ENCODE measurements at places on chromosomes 2 and 18.

GRCh38 chr2:127052771-127053691 is 53.9 kb downstream of the BIN1 start:
- DNase-seq = no peak

DNA sequence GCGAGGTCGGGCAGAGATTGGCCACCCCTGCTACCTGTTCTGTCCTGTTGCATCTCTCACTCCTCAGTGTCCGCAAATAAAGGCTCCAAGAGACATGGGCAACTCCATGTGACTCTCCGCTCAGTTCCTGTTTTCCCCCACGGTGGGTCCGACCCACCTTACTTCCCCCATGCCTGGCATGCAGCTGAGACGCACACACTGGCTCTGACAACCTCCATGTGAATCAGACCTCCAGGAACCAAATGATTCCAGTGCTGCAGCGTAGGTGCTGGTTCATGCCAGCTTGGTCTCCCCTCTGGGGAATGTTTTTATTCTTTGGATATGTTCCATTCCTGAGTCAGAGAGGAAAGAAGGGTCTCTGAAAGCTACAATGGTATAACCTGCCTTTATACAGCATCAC is 221.5 kb downstream of the SH3RF3 start:
- no peak for DNase-seq

DNA sequence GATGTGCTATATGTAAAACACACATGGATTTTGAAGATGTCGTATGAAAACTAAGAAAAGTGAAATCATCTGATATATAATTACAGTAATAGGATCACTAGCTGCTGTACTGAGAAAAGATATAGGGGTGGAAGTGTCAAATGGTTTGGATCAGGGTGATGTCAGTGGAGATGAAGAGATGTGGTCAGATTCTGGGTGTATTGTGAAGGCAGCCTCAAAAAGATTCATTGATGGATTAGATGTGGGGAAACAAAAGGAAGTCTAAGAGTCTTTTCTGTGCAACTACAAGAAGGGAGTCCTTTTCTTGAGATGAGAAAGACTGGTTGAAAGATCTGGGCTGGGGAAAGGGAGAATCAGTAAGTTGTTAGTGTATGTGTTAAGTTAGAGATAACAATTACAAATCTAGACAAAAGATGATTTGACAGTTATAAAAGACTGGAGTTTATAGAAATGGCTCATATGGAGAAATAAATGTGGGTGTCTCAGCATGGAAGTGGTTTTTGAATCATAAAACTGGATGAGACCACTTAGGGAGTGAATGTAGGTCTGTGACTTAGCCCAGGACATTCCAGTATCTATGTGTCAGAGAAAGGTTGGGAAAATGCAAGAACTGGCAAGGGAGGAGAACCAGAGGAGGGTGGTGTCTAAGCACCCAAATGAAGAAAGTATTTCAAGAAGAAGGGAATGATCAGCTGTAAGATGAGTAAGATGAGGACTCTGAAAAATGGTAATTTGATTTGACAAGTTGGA is 347.4 kb downstream of the PARD3B start:
- no peak for DNase-seq

GRCh38 chr2:3771576-3771975 is 68.2 kb downstream of the DCDC2C start:
- DNase-seq = no peak

DNA sequence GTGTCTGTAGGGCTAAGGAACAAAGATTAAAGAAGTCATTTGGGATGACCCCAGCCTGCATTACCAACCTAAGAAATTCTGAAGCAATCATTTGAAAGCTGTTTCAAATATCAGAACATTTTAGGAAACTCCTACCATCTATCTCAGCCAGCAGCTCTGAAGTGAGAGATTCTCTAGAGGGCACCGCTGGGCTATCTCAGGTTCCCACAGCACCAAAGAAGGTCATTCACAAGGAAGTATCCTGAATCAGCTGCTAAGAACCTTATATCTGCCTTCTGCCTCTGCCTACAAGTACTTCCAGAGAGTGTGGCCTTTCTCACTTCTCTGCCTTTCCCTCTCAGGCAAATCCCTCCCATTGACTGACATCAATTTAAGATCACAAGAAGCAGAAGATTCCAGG is 13.4 kb upstream of the EVA1A start:
- DNase-seq = no peak

GRCh38 chr2:233982421-233983121 is 65.4 kb downstream of the TRPM8 start:
- DNase-seq = no peak

- DNase-seq = no peak
Measured at GRCh38 chr2:11397513-11397912, 53.1 kb upstream of the ROCK2 start.

DNA sequence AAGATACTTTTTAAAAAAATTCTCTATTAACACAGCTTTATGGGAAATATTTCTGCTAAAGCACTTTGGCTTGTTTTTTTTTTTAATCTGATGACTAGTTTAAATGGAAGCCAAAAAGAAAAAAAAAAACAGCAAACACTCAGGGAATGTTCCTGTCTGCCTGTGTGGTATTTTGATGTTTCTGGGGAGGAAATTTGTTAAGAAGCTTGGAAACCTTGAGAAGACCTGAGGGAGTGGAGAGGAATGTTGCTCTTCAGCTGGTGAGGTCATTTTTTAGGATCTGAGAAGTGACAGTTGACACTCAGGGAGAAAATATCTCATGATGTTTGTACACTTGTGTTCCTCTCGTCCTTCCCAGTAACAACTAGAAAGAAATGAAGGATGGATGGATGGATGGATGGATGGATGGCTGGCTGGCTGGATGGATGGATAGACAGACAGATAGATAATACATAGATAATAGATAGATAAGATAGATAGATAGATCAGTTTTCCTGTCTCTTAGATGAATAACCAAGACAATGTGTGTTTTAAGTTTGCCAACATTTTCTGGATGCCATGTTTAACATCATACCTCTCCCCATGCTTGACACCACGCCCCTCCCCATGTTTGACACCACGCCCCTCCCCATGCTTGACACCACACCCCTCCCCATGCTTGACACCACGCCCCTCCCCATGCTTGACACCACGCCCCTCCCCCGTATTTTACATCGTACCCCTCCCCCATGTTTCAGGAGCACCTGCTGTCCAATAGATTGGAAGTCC is 84.8 kb downstream of the CTIF start:
- no peak for DNase-seq

DNA sequence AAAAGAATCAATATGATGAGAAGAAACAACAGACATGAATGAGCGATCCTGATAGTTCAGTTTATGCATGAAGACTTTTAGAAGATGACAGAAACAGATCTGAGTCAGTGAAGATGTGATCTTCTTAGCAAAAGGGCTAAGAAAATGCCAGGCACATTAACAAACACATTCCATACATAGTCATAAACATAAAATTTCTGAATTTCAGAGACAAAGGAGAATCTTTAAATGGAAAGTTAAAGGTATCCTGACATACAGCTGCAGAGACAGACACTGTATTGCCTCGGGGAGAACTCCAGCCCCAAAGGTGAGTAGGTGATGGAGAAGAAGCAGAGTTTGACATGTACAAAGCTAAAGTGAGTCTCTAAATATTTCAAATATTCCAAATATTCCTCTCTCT is 40.6 kb upstream of the FN1 start:
- DNase-seq = no peak

All from stimulated activated CD8-positive, alpha-beta memory T cell treated with anti-CD3 and anti-CD28 coated beads, Interleukin-7, amount 100 ng/mL, for 24 hours (primary cell).